NCI-H2029 (cell line): ENCODE measurements at places on chromosomes 7 and 10.

DNA sequence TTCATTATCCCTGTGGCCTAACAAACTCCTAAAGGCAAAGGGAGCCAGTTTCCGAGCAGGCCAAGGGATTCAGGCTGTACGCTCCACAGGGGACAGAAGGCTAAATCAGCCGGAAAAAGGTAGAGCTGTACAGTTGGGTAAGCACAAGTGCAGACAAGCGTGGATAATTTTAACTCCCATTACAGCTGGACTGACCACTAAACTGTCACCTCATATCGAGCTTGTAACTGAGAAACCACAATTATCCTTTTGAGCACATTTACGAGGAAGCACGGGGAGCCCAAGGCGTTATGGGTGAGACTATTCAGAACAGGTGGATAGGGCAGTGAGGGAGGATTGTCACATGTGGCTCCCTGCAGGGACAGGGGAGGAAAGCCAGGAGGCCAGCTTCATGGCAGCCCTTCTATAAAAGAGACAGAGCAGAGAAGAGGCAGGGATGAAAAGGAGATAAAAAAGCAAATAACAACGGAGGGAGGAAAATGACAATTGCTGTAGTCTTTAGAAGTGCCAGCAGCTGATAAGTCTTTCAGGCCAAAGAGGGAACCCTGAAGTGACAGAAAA is 288.0 kb downstream of the FGFR2 start:
- no peak for DNase-seq

- DNase-seq: no peak
These were observed 11.0 kb upstream of the BLVRA start for GRCh38 chr7:43747328-43748105.

GRCh38 chr10:48640326-48640725 is 35.5 kb upstream of the ARHGAP22 start:
- DNase-seq: no peak

GRCh38 chr10:84243759-84244158 is 1.1 kb upstream of the RGR start:
- DNase-seq: no peak

DNA sequence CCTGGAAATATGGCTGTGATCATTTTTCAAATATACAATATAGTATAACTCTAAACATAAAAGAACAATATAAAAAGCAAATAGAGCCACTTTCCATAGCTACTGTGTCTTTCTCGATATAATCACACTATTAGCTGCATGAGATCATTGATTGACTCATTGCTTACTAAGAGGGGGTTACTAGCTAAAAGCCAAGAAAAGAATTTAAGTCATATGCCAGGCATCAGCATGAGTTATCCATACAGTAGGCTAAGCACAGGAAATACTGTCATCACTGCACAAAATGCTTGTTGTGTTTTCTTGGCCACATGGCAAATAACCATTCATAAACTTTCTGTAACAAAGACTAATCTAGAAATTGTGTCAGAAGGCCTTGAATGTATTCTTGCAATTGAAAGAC is 18.8 kb upstream of the ABCB5 start:
- DNase-seq: no peak

DNA sequence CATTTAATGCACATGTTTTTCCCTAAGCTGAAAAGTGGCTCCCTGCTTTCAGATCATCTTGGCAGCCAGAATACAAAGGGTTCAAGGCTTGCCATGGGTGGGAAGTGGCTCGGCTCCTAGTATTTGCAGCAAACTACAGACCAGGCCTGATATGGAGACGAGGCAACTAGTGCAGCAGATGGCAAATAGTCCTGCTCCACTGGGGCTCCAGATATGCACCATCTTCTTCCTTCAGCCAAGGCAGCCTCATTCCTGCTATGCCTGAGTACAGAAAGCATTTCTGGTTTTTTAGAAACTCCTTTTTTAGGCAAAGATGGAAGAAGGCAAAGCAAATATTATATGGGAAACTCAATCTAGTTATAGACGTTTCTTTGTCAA is 23.9 kb downstream of the LRRC4 start:
- no peak for DNase-seq

DNA sequence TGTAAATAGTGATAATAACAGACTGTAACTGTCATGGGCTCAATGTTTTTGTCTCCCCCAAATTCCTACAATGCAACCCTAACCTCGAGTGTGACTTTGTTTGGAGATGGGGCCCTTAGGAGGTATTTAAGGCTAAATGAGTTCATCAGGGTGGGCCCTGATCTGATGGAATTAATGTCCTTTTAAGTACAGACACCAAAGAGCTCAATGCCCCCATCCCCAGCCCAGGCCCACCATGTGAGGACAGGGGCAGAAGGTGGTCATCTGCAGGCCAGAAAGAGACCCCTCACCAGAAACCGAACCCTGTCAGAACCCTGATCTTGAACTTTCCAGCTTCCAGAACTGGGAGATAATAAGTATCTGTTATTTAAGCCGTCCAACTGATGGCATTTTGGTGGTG is 83.2 kb downstream of the PIP4K2A start:
- DNase-seq: no peak

DNA sequence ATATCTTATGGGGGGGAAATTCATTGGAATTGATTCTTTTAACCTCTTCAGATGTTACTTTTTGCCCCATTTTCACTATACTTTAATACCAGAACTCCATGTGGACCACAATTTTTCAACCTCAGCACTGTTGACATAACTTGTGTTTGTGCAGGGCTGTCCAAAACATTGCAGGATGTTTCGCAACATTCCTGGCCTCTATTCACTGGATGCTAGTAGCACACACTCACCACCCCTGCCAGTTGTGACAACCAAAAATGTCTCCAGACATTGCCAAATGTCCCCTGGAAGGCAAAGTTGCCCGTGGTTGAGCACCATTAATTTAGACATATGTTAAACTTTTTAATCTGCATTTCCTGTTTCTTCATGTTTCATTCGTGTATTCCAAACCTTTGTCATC is 234.7 kb downstream of the GFRA1 start:
- no peak for DNase-seq

DNA sequence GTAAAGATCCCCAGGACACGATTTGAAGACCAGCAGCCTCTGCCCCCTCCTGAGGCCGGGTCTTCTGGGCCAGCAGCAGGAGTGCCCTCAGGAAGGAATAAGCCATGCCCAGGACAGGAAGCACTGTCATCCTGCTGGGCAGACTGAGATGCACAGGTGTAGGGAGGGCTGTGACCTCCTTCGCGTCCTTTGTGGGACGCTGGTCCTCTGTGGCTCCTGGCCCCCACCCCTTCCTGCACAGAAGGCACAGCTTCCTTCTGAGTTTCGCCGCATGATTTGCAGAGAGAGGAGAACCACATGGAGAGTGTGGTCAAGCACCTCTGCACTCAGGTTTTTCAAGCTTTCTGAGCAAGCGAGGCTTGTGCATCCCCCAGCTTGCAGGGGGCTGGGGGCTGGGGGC is 112.7 kb downstream of the RGS10 start:
- no peak for DNase-seq

DNA sequence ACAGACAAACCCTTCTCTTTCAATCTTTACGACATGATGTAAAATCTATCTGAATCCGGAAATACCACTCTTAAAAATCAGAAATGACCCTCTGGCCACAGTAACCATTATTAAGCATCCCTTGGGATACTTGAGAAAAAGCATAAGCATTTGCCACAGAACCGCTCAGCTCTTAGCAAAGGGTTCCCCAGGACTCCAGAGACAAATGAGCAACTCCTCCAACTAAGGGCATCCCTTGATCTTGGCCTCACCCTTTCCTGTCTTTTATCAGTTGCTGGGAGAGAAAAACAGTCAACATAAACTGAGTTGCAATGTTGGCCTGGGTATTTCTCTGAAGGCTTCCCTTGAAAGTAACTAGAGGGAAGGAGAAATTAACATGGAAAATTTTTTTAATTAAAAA is 3.5 kb downstream of the PDLIM1 start:
- DNase-seq: no peak

GRCh38 chr7:25759748-25760147 is 392.2 kb upstream of the NFE2L3 start:
- DNase-seq: no peak

- no peak for DNase-seq
These were observed 336.1 kb upstream of the KCND2 start for GRCh38 chr7:119936836-119937235.

- DNase-seq: no peak
These were observed 260.3 kb downstream of the SNX13 start for GRCh38 chr7:17680026-17680425.

- no peak for DNase-seq
These were observed 97.6 kb downstream of the LYZL1 start for GRCh38 chr10:29386342-29386999.

GRCh38 chr7:55427800-55428199 is 62.7 kb downstream of the LANCL2 start:
- no peak for DNase-seq

DNA sequence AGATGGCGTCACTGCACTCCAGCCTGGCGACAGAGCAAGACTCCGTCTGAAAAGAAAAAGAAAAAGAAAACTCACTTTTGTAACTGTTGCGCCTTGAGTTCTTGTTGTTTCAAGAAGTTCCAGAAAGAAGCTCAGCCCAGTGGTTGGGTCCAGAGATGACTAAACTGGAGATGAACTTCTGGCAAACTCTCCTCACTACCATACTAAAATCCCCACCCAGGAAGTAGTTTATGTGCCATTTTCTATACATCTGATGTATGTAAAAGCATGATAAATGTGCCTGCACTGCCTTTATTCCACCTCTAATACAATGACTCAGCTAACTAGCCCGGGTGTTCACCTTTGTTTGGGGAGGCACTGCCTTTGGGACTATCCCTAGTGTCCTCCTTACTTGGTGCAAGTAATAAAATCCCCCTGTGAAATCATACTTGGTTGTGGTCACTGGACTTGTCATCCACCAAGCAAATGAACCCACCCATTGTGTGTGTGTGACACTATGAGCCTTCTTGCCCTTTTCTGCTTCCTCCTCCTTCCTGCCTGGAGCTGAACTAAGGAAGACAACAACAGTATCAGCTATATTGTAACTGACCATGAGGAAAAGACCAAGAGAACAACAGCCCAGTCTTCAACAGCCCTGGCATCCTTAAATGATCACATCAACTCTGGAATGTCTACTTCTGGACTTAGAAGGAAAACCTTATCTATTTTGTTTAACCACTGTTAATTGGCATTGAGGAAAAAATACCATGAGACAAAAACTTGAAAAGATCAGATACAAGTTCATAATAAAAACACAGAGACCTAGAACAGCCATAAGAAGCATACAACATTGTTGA is 33.6 kb downstream of the JMJD1C start:
- no peak for DNase-seq

GRCh38 chr10:44857363-44858016 is 53.6 kb upstream of the TMEM72 start:
- peak; percentile 10 for DNase-seq

GRCh38 chr7:150927956-150928344 is 50.2 kb downstream of the KCNH2 start:
- no peak for DNase-seq

GRCh38 chr10:111127081-111127848 is 50.4 kb downstream of the ADRA2A start:
- DNase-seq: peak; percentile 19

- no peak for DNase-seq
These were observed 66.1 kb downstream of the SAMD9 start for GRCh38 chr7:93051660-93052059.

GRCh38 chr10:14072541-14072940 is 258.2 kb downstream of the FRMD4A start:
- DNase-seq: no peak

- DNase-seq: no peak
These were observed 83.0 kb downstream of the CXCL12 start for GRCh38 chr10:44301781-44302355.

DNA sequence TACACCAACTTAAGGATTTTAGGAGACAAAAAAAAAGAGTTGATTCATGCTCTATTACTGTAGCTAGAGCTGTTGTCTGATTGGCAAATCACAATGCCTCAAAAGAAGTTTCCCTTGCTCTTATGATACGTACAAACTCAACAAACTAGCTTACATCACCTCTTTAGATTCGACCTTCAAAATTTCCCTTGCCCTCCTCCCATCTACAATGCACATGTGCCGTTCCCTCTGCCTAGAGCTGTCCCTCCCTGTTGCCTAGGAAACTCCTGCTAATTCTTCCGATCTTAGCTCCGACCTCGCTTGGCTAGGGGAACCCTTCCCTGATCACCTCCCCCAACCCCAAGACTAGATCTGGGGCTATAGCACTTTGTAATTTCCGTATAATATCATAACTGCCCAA is 55.4 kb downstream of the MAP3K8 start:
- DNase-seq: no peak

DNA sequence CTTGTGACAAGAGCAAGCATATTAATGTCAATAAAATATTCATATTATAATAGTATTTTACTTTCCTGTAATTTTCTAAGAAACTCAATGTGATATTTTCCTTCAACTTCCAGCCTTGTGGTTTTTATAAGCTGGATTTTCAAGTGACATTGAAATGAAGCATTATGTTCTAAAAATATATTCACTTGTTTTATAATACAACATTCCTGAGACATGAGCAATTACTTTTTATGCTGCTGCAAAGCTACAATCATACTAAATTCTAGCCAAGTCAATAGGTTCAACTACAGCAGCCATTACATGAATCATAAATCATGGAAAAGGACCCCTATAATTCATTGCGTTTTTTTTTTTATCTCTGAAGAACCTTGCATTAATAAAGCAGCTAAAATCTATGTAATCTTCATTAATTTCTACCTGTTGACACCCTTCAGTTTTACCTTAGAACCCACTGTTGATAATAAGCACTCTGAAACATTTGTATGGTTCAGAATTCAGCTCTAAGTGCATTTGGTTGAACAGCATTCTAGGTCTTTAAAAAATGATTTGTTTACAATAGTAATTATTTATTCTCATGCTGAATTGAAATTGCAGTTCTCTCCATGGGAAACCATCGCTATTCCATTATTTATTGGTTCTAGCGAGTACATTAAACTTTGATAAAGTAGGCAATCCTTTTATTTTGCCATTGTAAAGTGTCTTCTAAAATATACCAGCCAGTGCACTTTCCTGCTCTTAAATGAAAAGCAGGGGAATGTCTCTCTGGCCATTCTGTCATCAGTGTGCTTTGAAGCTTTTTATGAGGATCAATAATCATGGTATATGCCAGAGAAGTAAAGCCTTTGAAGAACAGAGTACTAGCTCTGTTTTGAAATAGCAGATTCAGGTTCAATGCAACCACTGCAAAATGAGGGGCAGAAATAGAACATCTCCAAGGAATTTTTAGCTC is 132.6 kb downstream of the GNAT3 start:
- no peak for DNase-seq

GRCh38 chr7:125775317-125775716 is 845.7 kb upstream of the POT1 start:
- no peak for DNase-seq

DNA sequence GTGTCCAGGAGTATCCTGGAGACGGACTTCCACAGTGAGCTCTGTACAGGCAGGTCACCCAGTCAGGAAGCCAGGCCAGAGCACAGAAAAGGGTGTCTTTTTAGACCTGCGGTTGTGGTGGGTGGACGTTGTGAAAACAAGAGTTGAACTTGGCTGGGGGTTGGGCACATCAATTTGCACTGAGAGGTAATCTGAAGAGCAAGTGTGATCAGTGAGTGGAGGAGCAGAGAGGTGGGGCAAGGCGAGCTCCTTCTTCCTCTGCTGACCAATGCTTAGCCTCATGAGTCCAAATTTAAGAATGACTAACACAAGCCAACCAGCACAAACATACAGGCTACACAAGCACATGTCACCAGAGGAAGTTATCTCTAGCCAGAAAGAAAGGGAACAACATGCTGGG is 310.8 kb downstream of the TCERG1L start:
- DNase-seq: no peak
